Smooth muscle cell of the brain vasculature (primary cell): ENCODE measurements at places on chromosomes 2 and 18.

DNA sequence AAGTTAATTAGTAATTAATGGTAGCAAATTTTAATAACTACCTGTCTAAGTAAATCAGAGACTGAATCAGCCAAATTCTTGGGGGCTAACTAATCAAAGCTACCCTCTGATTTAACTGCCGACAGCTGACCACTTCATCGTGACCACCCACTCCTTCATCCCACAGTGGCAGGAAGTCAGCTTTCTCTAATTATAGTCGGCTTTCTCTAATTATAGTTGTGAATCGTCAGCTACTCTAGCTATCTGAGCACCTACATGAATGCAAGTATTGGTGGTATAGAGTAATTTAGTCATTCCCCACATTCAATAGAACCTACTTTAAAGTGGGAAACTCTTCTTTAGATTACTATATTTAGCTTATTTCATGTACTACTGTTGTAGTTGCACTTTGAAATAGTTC is 185.5 kb downstream of the PTGR3 start:
- DNase-seq, result no peak

DNA sequence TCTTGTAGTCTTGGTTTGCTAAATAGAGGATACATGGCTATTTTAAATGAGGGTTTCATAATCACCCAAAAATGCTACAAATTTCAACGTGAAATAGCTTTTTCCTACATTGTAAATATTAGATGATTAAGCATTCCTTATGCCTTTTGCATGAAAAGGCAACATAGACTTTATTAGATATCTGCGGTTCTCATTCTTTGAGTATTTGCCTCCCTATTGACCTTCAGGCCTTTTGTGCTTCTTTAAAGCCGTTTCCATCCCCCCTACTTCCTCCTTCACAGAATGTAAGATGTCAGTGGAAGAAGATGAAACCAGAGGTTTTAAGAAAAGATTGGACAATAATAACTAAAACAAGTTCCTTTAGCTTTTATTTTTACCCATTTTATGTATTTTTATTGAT is 144.1 kb downstream of the UBE2E3 start:
- DNase-seq, result no peak

- no peak for DNase-seq
Measured at GRCh38 chr2:66794070-66794469, 359.1 kb downstream of the MEIS1 start.

DNA sequence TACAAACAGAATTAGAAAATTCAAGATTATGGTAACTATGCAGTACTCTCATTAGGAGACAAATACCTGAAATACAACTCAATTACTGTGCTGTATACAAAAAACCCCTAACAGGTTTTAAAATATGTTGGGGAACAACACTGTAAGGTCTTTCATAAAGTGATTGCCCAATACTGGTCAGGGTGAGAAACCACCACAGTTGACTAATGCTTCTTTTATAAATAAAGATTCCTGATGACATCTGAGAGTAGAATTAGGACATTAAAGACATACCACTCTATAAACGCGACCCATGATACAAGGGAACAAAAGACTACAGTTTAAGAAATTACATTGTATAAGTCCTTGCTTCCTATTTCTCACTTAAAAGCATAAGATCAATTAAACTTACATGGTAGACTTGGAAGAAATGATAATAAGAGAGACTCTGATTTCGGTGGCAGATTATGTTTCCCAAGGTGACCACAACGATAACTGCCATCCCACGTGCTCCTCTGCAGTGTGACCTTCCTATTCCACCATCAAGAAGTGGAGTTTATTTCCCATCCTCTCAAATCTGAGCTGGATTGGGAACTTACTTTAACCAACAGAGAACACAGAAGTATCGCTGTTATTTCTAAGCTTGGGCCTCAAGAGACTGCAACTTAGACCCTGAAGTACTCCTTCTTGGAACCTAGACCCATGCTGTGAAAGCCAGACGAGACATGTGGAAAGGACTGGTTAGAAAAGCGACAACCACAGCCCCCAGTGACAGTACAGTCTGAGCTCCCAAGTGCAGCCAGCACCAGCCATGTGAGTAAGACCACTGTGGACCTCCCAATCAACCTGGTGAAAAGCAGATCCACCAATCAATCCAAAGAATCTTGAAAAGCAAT is 52.3 kb downstream of the ZNF521 start:
- no peak for DNase-seq

GRCh38 chr2:164960159-164960558 is 4.8 kb upstream of the SLC38A11 start:
- no peak for DNase-seq

DNA sequence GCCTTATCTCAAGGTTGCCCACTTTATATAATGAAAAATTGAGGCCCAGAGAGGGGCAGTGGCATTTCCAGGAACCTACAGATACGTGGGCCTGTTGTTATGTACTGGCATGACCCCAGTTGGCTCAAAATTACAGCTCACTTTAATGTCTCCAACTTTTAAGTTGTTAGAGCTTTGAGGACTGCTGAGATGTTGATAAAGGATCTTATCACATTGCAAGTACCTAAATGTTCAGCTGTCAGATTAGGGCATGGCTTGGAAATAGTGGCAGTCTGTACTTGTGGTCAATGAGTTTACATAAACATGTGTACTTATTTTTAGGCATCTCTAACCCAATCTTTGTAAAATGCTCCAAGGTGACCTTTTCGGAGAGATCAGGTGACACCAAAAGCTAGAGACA is 14.6 kb downstream of the SLC4A5 start:
- no peak for DNase-seq

- DNase-seq, result no peak
Measured at GRCh38 chr2:220460257-220460985, 833.0 kb downstream of the SLC4A3 start.

DNA sequence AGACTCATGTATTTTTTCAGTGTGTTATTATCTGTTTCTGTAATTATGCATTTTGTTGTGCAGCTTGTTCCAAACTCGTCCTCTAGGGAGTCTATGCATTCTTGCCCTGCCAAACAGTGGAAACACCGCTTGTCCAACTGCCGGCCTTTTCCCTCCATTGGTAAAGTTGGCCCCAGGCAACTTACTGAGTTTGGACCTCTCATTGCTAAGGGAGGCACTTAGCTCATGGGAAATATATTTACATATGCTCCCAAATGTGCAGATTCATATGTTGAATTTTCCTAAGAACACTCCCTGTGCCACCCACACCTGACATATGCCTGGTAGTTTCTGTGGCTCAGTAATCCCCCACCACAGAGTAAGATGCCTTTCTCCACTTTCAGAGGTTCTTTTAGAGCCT is 98.0 kb downstream of the TMEM185B start:
- no peak for DNase-seq

DNA sequence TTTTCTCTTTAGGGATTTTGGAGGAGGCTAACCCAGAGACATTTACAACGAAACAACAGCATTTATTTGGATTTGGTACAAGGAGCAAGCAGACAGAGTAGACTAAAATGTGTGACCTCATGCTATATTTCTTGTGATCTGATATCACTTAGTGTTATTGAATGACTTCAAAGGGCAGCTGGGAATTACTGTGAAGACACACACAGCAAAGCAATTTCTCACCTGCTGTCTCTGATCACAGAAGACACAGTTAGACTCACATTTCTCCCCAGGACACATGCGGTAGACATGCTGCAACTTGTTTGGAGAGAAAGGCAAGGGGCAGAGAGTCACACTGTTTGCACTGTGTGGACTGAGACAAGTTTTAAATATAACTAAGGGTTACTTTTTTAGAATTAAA is 67.5 kb downstream of the LTBP1 start:
- DNase-seq, result peak; percentile 72
